Effector CD8-positive, alpha-beta T cell (primary cell): ENCODE measurements at places on chromosomes 1 and 21.

GRCh38 chr1:106921186-106921585 is 135.3 kb upstream of the PRMT6 start:
- DNase-seq, result no peak

DNA sequence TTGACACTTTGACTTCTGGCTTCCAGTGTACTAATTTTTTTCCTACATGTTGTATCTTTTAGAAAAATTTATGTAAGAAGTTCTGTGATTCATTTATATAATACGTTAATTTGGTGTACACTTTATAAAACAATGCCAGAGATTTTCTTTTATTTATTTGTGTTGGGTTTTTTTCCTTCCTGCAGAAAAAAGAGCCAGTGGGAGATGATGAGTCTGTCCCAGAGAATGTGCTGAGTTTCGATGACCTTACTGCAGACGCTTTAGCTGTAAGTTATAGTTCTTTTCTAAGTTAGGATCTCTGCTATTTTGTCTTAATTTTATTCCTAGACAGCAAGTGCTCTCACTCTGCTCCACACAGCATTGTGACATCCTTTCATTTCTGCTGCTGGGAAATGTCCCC is 14.4 kb downstream of the SARS1 start:
- no peak for DNase-seq

- DNase-seq, result no peak
These were observed 35.6 kb downstream of the SLC35A3 start for GRCh38 chr1:100005424-100005823.

GRCh38 chr1:30402031-30402430 is 321.4 kb downstream of the MATN1 start:
- DNase-seq, result no peak

GRCh38 chr1:158563853-158564252 is 6.5 kb downstream of the OR6P1 start:
- no peak for DNase-seq

DNA sequence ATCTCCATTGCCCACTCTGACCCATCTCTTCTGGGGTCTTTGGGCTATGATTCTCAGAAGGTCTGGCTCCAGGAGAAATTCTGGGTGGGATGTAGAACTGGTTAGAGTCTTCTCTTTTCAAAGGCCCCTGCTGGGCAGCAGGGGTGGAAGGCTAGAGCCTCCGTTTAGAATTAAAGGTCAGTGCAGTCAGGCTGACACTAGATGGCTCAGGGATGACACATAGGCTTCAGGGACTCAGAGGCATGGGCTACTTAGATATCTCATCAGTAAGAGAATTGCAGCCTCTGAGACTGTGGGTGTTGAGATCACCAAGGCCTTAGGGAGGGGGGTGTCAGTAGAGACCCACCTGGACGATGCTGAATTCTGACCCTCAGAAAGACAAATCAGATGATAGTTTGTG is 12.6 kb upstream of the PPM1J start:
- DNase-seq, result no peak

GRCh38 chr21:39340687-39341086 is 8.2 kb downstream of the HMGN1 start:
- no peak for DNase-seq

DNA sequence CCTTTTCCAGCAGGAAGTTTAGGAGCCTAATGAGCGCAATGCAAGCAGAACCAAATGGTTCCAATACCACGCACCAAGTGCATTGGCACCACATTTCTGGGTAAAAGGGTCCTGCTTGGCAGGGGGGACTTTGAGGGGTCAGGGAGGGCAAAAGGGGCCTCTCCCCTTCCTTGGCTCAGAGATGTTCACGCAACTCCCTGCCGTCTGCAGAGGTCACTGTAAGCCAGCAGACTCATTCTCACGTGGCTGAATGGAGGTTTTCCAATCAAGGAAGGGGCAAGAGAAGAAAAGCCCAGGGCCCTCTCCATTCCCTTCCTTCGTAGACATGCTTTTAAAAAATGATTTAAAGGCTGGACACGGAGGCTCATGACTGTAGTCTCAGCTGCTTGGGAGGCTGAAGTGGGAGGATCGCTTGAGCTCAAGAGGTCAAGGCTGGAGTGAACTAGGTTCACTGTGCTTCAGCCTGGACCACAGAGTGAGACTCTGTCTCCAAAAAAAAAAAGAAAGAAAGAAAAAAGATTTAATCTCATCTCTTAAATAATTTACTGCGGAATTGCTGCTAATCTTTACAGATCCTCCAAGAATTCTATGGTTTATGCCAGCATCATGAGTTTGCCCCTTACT is 80.3 kb downstream of the RUNX3 start:
- DNase-seq, result no peak

DNA sequence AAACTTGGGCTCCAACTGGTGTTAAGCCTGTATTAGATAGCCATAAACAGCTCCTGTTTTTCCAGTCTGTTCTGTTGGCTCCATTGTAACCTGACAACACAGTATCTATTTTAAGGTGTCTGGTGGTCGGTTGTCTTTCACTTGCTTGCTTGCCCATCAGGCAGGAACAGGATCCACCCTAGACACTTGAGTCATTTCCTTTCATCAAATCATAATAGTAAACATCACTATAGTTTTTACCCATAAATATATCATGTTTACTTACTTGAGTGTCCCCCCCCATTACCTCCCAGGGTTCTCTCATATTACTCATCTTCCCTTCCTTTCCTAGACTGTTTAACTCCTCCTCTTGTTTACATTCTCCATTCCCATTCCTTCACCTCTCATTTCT is 2.9 kb downstream of the DDI2 start:
- DNase-seq, result no peak

DNA sequence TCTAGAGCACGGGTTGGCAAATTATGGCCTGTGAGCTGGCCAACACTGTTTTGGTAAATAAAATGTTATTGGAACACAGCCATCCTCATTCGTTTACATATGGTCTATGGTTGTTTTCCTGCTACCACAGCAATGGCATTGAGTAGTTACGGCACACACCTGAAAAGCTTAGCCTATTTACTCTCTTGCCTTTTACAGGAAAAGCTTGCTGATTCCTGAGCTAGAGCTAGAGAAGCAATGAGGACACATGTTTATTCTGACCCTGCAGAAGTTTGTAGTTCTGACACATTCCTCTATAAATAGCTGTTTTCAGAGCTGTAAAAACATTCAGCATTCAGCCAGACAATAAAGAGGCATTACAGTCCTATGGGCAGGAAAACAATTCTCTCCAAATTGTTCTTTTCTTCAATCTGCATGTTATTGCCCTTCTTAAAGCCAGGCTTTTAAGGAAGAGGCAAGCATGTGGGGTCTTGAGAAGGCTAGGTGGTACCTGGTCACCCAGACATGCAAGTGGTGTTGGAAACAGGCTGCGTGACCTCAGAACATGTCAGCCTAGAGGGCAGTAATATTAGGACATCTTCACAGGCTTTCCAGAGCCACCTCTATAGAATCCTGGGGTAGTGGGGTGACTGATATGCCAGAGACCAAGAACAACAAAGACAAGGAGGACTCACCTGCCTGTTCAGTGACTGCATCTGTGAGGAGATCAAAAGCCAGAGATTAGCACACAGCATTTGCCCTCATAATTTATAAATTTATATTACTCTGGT is 1.6 kb downstream of the FCRL2 start:
- no peak for DNase-seq

- no peak for DNase-seq
These were observed 261.4 kb upstream of the C1orf174 start for GRCh38 chr1:4161366-4162006.

DNA sequence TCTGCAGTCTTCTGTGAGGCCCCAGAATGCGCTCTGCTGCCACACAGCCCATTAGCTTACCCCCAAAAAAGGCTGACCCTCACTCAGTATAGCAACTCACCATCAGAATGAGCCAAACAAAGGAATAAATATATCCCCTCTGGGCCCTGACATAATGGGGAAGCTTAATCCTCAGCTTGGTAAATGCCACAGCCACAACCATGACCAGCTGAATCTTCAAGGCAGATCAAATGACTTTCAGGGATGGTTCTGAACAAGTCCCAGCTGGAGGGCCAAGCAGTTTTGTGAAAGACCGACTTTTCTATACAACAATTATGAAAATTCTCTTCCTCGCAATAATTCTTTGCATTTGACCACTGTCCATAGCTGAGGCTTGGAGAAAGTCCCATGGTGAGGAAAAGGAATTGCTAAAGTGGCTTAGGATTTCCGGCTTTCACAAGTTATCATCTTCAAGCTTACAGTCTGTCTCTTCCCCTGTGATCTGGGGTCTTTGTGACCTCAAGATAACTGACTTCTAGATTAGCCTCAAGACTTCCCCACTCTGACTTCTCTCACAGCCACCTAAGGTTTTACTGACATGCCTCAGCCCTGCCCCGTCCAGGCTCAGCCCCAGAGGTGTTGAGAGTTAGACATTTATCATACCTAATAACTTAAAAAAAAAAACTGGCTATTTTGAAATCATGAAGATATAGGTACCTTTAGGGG is 47.8 kb upstream of the PBX1 start:
- DNase-seq, result no peak

DNA sequence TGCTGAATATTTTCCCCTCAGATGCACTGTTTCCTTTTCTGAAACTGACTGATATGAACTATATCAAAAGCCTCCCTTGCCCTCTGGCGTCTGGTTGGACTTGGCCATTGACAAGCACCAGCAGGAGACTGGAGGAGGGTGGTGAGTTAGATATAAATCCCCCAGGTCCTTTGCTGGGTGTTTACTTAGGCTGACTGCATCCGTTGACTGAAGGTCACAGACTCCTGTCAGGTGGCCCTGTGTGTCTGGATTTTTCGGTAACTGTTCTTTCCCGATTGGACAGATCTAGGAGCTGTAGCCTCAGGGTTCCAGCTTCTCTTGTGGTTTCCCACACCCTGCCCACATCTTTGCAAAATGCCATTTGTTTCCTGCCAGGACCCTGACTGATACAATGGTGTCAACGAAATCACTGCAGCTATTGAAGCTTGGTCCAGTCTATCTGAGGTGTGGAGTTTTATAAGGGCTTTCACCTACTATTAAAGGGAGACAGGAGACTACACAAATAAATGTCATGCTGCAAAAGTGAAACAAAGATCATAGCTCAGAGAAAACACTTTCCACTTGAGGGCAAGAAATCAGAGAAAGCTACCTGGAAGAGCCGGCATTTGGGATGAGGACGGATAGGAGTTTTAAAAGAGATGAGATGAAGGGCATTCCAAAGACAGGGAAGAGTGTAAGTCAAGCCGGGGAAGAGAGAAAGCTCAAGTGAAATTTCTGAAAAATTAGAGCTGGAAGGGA is 1.5 kb upstream of the MAGI3 start:
- DNase-seq, result no peak
